ENCODE measurements at places on chromosomes 7 and 10.

DNA sequence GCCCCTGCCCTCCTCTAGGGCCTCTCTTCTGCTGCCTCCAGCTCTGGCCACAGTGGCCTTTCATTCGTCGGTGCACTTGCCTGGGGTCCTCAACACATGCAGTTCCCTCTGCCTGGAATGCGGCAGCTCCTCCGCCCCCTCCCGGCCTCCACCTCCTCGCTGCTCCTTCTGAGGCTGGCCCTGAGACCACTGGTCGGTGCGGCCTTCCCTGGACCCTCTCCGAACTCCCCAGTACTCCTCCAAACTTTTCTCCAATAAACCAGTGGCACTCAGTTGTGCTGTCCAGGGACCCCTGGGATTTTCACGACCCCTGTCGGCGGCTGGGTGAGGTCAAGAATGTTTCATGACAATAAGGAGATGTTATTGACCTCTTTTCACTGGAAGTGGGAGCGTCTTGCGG lies 53.5 kb downstream of the BMS1 start:
- no peak for DNase-seq

DNA sequence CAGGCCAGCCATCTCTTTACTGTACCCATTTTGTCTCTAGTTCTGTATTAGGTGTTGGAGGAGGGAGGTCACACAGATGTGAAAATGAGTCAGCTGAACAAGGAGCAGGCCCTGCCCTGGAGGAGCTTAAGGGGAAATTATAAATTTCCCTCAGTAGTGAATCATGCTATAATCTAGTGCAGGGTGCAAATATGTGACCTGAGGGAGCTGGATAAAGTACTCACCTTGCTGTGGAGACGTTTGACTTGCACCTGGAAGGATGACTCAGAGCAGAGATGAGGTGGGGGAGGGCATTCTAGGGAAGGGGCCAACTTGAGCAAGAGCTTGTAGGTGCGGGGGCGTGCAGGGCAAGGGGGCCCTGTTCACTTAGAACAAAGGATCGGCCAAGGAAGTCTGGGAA lies 610.6 kb downstream of the SDK1 start:
- DNase-seq, result no peak

DNA sequence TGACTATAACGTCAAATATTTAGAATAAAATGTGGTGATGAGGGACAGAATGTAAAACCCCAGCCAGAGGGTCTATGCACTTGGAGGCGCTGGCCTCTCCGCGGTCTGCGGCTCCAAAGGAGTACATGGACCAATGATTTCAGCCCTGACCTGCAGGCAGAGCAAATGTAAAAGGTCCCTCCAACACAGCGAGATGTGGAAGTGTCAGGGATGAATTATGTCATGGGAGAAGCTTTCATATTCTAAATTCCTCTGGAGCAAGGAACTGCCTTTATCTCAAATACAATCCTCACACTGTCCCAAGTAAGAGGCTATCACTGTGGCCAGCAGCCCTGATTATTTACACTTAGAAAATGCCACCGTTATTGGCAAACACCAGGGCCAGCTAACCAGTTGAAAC lies 139.4 kb downstream of the GFRA1 start:
- DNase-seq, result no peak

DNA sequence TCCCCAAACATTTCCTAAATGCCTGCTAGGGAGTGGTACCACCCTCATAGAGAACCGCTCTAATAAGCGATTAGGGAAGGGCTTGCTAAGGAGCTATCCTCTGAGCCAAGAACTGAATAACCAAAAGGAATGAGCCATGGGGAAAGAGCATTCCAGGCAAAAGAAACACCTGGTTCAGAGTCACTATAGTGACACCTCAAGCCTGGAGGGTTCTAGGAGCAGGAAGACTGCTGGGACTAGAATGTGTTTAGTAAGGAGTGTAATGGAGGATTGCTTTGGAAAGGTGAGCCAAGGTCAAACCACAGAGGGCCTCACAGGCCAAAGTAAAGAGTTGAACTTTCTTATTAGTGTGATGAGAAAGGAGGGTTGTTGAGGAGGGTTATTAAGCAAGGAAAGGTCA lies 38.7 kb upstream of the NRBF2 start:
- no peak for DNase-seq

- no peak for DNase-seq
These were observed 48.4 kb downstream of the LHPP start for GRCh38 chr10:124509880-124510632.

- no peak for DNase-seq
These were observed 869 bp upstream of the LHFPL3 start for GRCh38 chr7:104327534-104327933.

DNA sequence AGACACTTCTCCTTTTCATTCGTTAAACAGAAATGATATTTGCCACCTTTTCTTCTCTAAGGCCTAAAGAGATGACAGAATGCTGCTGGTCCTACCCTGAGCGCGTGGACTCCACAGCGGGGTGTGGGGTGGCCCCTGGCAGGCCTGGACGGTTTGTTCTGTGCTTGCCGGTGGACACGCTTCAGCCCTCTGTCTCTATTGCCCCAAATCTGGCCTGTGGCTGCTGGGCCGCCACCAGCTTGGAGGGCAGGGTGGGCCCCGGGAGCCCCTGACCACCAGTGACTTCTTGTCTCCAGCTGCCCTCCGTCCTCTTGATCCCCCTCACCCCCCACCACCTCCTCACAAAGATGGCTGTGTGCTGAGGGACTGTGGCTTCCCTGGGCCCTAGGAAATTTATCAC lies 5.7 kb downstream of the CHST3 start:
- DNase-seq, result no peak

DNA sequence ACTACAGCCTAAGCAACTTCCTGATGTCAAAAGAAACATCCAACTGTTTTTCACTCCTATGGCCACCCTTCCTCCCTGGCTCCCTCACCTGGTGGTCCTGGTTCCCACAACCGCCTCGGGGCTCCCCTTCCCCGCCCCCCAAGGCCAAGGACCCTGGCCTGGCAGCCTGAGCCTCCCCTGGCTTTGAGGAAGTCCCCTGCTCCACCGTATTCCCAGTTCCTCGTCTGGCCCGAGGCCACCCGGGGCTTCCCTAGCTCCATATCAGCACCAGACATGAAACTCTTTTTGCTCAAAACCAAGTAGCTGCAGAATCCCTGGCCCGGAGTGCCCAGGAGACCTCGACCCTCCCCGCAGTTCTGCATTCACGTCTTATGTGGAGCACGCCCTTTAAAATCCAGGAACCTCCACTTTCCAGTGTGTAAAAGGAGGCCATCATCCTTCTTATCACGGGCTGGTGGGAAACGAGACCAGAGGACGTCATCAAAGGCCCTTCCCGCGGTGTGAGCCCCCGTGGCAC lies 82.9 kb downstream of the PRKAG2 start:
- no peak for DNase-seq

GRCh38 chr7:24138343-24138742 lies 145.6 kb upstream of the NPY start:
- no peak for DNase-seq

GRCh38 chr7:27103489-27104226 lies 1.2 kb upstream of the HOXA2 start:
- DNase-seq, result no peak

DNA sequence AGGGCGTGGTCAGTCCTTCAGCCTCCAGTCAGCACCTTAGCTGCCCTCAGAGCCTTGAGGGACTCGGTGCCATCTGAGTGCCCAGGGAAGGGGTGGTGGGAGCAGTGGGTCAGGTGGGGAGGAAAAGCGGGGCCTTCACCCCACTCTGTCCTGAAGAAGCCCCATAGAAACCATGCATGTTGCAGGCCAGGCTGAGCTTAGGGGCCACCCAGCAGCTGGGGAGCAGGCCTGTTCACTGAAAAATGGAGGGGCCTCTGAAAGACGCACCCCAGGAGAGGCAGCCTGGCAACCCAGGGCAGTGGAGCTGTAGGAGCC lies 144.3 kb downstream of the GRID1 start:
- DNase-seq, result no peak

GRCh38 chr10:31399631-31400030 lies 80.6 kb downstream of the ZEB1 start:
- DNase-seq, result no peak

- no peak for DNase-seq
These were observed 101.6 kb downstream of the RNF133 start for GRCh38 chr7:122597277-122597676.

DNA sequence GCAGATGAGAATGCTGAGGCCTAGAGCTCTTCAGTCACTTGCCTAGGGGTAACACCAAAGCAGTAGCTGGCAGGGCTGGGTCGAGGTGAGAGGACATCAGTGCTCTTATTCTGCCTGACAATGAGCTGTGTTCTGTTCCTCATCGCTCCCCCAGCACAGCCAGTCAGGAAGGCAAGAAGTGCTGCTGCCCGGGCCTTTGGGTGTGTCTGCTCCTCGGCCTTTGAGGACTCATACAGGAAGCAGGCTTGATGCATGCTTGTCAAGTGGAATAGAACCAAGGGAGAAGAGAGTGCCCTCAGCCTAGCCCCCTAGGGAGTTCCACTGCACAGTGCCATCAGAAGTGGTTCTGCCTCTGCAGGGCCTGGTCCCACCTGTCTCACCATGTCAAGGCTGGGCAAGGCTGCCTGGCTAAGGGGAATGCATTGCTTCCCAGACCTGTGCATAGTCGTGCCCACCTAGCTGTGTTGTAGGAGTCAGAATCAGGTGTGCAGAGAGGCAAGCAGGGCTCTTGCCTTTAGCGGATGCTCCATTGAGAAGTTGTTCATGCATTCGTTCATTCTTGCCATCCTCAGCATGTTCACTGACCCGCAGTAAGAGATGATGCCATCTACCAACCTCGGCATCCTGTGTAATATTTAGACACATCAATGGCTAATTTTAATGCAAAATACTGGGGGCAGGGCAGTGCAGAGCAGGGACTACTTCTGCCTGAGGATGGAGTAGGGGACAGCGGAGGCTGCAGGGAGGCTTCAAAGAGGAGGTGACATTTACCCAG lies 156.6 kb downstream of the RPS24 start:
- no peak for DNase-seq

GRCh38 chr10:111432588-111432987 lies 355.8 kb downstream of the ADRA2A start:
- no peak for DNase-seq

- no peak for DNase-seq
These were observed 207.7 kb downstream of the ZEB1 start for GRCh38 chr10:31526681-31527080.

GRCh38 chr7:8605221-8605620 lies 171.8 kb downstream of the NXPH1 start:
- no peak for DNase-seq

GRCh38 chr7:16594061-16594460 lies 51.5 kb downstream of the ANKMY2 start:
- no peak for DNase-seq

DNA sequence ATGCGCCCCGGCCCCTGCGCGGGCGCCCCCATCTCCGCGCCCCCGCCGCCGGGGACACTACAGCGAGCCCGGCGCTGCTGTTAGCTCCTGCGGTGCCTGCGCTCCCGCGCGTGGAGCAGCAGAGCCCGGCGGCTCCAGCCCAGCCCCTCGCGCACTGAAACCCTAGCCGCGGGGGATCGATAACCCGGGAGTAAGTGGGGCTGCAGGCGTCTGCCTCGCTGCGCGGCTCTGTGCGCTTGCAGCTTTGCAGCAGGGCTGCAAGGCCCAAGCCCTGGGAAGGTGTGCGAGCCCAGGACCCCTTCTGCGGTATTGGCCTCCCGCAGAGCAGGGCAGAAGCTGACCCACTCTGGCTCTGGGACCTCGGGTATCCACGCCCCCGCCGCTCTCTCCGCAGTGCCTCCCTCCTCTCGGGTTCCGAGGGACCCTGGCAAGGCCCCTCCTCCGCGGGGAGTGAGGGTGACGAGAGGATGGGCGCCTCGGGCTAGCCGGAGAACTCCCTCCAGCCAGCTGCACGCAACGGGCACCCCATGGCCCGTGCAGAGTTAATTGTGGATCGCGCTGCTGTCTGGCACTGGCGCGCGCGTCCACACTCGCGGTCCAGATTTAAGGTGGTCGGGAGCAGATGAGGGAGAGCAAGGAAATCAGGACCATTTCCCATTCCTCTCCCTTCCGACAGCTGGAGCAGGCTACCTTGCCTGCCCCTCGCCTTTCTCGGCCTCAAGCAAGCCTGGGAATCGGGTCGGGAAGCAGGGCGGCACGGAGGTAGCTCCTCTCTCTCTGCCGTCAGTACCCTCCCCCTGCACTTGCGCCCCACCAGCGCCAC lies 2.1 kb downstream of the SHH start:
- no peak for DNase-seq

DNA sequence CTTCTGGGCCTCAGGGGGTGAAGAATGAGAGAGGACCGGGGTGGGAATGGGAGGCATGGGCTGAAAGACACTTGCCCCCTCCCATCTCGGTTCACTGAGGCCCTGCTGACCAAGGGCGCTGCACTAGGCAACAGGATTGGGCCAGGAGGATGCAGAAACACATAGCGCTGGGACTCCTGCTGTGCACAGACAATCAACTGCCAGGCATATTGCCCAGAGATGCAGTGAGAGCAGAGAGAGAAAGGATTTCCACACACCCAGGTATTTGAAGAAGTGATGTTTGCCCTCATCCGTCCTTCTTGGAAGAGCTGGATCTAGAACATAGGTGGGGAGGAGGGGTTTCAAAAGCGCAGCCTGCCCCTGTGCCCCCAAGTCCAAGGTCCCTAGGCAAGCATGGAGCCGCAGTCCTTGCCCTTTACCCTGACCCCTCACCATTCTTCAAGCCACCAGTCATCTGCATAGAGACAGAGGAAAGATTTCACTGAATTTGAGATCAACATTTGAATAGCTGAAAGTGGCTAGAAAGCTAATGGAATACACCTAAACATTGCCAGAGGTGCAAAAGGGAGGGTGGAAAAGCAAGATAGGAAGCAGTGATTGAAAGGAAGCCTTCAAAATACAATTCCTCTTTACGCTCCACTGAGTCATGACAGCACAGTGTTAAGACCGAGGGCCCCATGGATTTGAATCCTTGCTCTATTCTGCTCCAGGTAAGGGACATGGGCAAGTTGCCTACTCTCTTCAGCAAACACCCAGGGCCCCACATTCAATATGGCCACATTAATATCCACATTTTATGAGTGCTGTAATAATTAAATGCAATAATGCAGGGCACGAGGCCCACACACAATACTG lies 44.2 kb upstream of the TNS3 start:
- DNase-seq, result no peak

DNA sequence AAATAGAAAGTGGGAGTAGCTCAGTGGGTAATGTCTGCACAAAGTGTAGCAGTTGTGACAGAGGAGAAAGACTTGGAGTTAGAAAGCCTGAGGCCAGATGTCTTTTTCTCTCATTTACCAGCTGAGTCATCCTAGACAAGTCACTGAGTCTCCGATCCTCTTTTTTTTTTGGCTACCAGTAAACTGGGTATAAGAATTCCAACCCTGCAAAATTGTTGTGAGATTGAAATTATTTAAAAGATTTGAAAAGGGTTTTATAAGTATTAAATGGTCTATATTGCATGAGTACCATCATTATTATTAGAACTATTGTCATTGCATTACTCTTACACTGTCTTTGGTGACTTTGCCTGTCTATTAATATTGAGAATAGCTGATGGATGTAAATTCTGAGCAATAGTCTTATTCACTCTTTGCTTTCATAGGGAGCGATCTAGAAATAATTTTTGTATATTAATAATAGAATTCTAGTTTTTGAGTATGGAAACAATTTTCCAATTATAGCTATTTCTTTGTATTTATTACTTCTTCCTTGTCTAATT lies 74.0 kb downstream of the ARID5B start:
- DNase-seq, result no peak

GRCh38 chr7:39816462-39817060 lies 133.5 kb upstream of the CDK13 start:
- DNase-seq, result no peak

GRCh38 chr10:79003183-79004100 lies 65.3 kb upstream of the ZMIZ1 start:
- no peak for DNase-seq

Data from central memory CD8-positive, alpha-beta T cell (primary cell).